Fibroblast of the conjunctiva (primary cell): ENCODE measurements at places on chromosomes 5 and 9.
A peak's percentile ranks its signal among the peaks of the same experiment; 100 is the strongest.

- no peak for DNase-seq
Measured at GRCh38 chr5:168159425-168159824, 132.0 kb upstream of the WWC1 start.

- DNase-seq = no peak
Measured at GRCh38 chr5:113203916-113204315, 227.3 kb downstream of the DCP2 start.

DNA sequence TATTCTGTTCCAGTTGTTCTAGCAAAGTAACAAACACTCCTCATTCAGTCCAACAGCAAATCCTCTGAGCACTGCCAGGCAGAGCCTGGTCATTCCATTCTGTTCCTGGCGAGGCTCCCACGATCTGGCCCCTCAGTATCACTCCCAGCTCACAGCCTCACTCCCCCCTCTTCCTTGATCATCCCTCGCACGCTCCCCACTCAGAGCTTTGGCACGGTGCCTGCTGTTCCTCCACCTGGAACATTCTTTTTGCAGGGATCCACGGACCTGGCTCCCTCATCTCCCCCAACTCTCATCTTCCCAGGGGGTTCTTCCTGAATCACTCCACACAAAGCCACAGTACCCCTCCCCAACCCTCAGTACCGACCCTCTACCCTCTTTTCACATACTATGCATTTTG, 192.3 kb downstream of the ATPSCKMT start:
- no peak for DNase-seq

GRCh38 chr9:110835859-110836271, 167.3 kb downstream of the MUSK start:
- DNase-seq = no peak

GRCh38 chr5:176817841-176818377, 7.5 kb downstream of the UNC5A start:
- no peak for DNase-seq

DNA sequence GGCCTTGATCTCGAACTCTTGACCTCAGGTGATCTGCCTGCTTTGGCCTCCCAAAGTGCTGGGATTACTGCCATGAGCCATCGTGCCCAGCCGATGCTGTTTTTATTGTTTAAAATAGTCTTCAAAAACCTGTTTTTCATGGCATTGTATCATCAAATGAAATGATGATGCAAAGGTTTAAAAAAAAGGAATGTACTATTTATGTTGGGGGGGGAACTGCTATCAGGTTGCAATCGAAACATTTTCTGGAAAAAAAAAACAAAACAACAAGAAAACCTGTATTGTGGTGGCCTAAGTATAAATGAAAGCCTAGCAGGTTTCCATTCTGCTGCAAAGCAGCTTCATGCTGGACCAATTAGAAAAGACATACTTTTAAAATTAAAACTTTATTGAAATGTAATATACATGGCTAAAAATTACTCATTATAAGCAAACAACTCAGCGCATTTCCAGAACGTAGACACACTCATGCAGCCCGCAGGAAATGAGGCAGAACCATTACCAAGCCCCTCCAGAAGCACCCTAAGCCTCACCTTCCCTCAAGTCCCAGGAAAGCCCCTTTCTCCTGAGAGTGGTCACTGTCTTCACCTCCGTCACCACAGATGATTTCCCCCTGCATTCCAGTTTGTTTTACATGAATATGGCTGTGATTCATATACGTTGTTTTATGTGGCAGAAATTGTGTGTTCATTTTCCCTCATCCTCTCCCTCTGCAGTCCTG, 19.0 kb downstream of the GPR107 start:
- DNase-seq = no peak

DNA sequence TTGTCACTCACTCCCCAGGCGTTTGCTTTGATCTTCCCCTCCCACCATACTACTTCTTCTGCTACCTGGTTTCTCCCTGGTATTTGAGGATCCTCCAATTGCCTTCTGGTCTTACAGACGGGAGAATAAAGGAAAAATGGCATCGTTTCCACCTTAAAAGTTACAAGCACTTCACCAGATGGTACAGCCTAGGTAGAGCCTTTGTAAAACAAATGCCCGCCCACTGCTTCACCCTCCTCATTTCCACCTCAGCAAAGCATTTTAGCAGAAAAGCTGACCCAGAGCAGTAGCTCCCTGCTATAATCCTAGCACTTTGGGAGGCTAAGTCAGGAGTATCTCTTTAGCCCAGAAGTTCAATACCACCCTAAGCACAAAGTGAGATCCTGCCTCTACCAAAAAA, 5.1 kb upstream of the ANXA2R start:
- DNase-seq = no peak

GRCh38 chr9:120918931-120919842, 7.4 kb downstream of the TRAF1 start:
- no peak for DNase-seq

DNA sequence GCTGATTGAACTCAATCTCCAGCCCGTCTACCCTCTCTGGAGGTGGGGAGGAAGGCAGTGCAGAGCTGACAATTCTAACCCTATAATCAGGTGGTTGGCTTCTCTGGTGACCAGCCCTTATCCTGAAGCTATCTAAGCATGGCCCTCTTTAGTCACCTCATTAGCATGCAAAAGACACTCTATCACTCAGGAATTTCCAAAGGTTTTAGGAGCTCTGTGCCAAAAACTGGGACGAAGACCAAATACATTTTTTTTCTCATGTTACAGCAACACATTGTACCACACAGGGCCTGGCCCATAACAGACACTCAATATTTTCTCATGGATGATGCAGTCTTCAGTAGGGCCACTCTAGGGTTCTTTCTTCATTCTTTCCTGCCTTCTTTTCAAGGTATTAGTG, 118.8 kb upstream of the VLDLR start:
- DNase-seq = no peak

GRCh38 chr5:10555277-10555684, 8.6 kb upstream of the ANKRD33B start:
- DNase-seq = no peak

- DNase-seq = no peak
Measured at GRCh38 chr5:72694856-72695255, 121.6 kb upstream of the TNPO1 start.

GRCh38 chr5:132461569-132462070, 29.0 kb downstream of the IRF1 start:
- DNase-seq = no peak

GRCh38 chr9:137945581-137945980, 68.0 kb downstream of the CACNA1B start:
- DNase-seq = no peak

DNA sequence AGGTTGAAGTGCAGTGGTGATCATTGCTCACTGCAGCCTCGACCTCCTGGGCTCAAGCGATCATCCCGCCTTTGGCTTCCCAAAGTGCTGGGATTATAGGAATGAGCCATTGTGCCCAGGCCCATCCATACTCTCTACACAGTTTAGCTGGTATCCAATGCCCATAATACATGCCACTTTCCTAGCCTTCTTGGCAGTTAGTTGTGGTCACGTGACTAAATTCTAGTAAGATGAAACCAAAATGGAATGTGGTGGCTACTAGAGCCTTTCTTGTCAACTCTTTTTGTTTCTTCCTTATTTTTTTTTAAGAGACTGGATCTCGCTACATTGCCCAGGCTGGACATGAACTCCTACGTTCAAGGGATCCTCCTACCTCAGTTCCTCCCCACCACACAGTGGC, 15.3 kb upstream of the KIF27 start:
- DNase-seq = no peak

GRCh38 chr5:151496041-151496484, 48.7 kb downstream of the SLC36A1 start:
- DNase-seq = no peak

- DNase-seq = no peak
Measured at GRCh38 chr9:136671646-136672430, 9.1 kb downstream of the EGFL7 start.

GRCh38 chr5:137192293-137192743, 306.8 kb downstream of the SPOCK1 start:
- no peak for DNase-seq

GRCh38 chr9:4530375-4530774, 40.1 kb downstream of the SLC1A1 start:
- DNase-seq = no peak

GRCh38 chr5:118873417-118873816, 114.9 kb downstream of the DTWD2 start:
- DNase-seq = no peak

DNA sequence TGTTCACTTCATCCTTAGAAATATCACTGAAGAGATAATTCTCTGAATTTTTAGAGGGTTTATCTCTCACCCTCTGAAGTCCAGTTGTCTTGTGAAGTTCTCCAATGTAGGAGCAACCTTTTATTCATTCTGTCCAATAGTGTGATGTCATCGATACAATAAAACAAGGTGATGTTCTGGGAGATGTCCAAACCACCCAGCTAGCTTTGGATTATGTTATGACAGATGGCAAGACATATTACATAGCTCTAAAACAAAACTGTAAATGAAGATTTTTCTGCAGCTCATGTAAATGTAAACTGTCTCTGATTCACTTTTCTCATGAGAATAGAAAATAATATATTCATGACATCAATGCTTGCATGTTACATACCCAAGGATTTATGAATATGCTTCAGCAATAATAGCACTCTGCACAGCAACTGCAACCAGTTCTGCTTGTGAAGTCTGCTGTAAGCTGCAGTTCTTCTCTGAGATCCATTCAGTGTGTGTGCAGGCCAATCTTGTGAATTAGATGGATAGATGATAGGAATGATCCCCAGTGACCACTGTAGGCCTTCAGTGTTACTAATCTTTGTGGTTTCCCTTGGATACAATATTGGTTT, 172.6 kb upstream of the CDH12 start:
- no peak for DNase-seq

- no peak for DNase-seq
Measured at GRCh38 chr9:120742951-120743416, 28.7 kb upstream of the MEGF9 start.

- DNase-seq = no peak
Measured at GRCh38 chr5:116453988-116454411, 120.6 kb downstream of the SEMA6A start.

DNA sequence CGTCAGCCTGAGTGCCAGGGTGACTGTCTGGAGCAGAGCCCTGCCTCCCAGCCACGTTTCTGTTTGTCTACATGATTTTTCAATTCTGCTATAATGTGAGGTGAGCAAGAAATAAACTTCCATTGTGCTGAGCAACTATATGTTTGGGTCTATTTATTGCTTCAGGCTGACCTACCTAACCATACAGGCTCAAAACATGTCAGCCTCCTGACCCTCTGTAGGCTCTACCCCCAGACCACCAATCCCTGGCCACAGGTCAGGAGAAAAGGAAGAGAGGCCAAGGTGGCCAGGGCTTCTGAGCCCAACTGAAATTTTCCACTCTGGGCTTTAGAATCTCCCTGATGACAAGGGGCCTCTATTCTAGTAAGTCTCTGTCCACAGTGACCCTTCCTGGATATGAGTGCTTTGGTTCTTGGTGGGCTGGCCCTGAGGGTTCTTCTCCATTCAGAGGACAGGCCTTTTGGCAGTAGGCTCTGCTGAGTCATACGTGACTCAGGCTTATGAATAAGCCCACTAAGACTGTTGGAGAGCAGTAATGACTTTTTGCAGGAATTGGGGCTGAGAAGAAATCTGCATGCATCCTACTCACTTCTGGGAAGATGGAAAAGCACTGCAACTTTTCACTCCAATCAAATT, 117.2 kb upstream of the TBCA start:
- peak; percentile 88 for DNase-seq

- DNase-seq = no peak
Measured at GRCh38 chr9:77965445-77966123, 66.0 kb downstream of the GNAQ start.

GRCh38 chr9:128456613-128457061, 831 bp downstream of the ODF2 start:
- peak; percentile 41 for DNase-seq

DNA sequence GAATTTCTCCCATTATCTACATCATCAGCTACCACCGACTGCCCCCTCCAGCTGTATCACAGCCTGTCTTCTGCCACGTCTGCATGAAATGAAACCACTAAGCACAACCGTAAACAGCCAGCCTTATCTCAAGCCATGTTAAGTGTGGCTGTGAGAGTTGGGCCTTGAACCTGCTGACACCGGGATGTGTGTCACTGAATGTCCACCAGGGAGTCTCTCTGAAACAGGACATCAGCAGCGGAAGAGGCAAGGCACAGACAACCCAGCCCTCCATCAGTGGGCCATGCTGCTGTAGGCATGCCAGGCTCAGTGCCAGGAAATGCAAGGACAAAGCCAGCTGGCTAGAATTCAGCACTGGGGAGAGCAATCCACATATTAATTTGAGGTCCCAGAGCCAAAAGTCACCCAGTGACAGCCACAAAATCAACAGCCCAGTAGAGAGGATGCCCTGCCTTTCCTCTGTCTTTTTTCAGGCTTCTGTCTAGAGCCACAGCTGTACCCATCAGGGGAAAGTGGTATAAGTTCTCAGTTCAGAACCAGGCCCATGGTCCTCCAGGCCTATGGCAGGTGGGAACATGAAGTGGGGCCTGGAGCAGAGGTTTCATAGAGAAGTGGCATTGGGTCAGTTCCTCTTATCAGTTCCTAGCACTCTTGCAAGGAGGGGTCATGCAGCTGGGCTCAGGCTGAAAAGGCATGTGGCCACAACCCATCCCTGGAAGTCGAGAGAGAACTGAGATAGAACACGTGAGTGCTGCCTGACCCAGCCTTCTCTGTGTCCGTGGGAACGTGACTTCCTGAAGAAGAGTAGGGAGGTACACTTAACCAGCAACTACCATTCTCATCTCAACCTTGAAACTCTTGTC, 199.4 kb downstream of the ESM1 start:
- DNase-seq = no peak

DNA sequence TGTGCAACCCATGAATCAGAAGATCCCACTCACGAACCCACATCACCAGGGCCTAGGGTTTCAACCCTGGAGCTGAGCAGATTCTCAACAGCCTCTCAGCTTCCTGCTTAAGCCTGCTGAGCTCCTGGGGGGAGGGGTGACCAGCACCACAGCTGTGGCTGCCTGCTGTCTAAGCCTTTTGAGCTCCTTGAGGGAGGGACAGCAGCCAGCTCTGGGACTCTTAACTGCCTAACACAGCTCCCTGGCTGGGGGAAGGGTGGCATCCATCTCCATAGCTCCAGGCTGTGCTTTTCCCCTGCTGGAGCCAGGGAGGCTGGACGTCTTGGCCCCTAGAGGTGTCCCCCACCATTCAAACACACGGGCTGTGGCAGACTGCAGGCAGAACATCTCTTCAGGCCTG, 250.3 kb downstream of the DMAC1 start:
- no peak for DNase-seq

- no peak for DNase-seq
Measured at GRCh38 chr9:5265939-5266338, 34.7 kb downstream of the INSL4 start.

- no peak for DNase-seq
Measured at GRCh38 chr5:151497391-151498002, 50.1 kb downstream of the SLC36A1 start.

DNA sequence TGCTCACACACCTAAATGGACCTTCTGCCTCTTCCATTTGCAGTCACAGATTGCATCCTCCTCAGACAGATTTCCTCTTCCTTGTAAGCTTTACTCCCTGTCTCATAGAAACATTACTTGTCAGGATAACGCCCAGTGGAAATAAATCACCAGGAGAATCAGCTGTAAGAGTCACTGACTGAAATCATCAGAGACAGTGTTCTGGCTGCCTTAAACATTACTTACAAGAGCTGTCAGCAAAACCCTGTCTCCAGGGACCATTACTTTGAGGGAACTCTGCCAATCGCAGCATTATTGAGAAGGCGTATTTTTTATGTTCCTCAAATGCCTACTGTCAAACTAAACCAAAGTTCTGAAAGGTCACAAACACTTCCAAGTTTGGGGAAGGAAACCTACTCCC, 5.9 kb downstream of the DPYSL3 start:
- peak; percentile 83 for DNase-seq

- no peak for DNase-seq
Measured at GRCh38 chr5:153275695-153276094, 214.8 kb upstream of the GRIA1 start.

GRCh38 chr9:74960561-74960960, 7.8 kb upstream of the C9orf40 start:
- DNase-seq = peak; percentile 69
